ENCODE measurements at places on chromosomes 7 and 10.

DNA sequence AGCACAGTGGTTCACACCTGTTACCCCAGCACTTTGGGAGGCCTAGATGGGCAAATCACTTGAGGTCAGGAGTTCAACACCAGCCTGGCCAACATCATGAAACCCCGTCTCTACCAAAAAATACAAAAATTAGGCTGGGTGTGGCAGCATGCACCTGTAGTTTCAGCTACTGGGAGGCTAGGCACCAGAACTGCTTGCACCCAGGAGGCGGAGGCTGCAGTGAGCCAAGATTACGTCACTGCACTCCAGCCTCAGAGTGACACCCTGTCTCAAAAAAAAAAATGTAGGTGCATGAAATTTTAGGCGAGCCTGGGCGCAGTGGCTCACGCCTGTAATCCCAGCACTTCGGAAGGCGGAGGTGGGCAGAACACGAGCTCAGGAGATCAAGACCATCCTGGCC is 9.6 kb downstream of the BCL7B start:
- DNase-seq, result no peak

DNA sequence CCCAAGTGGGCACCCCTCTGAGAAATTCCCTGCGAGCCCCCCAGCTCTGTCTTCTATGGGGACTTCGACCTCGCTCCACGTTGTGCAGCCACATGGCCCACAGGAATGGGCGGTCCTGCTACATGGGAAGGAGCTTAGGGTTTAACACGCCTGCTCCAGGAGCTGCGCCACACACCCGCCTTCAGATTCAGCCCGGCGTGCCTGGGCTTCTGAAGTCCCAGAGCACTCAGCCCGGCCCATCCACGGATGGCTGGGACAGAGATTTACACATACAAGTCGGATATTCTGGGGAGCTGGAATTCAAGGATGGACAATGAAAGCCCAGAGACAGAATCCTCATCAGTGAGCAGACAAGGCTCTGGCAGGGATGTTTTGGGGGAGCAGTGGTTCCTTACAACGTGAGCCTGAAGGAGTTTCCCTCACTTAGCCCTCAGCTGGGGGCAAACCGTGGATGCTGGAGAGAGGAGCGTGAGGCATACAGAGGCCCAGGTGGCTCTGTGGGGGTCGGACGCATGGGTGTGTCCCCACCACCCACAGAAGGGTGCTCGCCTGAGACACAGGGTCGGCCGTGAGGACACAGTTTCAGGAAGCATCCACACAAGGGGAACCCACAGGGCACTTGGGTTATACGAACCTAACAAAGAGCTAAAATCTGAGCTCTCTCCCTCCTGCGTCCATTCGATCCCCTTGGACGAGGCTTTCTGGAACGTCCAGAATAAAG is 372.9 kb downstream of the DNAJB6 start:
- DNase-seq, result no peak

DNA sequence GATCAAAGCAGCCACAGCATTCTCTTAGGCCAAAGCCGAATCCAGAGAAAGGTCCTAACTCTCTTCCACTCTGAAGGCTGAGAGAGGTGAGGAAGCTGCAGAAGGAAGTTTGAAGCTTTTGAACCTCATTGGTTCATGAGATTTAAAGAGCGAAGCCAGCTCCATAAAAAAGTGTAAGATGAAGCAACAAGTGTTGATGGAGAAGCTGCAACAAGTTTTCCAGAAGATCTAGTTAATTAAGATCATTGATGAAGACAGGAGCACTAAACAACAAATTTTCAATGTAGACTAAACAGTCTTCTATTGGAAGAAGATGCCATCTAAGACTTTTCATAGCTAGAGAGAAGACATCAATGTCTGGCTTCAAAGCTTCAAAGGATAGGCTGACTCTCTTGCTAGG is 17.7 kb upstream of the GALNTL5 start:
- DNase-seq, result no peak

GRCh38 chr10:93514521-93514920 is 18.1 kb downstream of the CEP55 start:
- DNase-seq, result no peak

- DNase-seq, result no peak
Measured at GRCh38 chr10:87733081-87733480, 73.4 kb downstream of the PAPSS2 start.

- no peak for DNase-seq
Measured at GRCh38 chr10:55426138-55426537, 625.1 kb upstream of the PCDH15 start.

DNA sequence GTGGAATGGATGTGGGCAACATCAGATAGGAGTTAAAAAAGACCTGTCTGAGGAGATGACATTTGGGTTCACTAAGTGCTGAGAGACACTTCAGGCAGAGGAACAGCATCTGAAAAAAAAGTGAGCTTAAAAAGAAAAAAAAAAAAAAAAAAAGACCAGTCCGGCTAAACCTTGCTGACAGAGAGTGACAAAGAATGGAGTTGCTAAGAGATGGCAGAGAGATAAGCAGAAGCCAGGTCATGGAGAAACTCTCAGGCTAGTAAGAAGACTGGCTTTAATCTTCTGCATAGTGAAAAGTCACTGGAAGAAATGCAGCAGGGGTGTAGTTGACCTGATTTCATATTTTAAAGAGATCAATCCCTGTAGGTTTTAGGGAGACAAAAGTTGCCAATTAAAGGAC is 711.1 kb upstream of the SEMA3D start:
- DNase-seq, result no peak

GRCh38 chr7:32670110-32671025 is 175.1 kb downstream of the AVL9 start:
- no peak for DNase-seq

DNA sequence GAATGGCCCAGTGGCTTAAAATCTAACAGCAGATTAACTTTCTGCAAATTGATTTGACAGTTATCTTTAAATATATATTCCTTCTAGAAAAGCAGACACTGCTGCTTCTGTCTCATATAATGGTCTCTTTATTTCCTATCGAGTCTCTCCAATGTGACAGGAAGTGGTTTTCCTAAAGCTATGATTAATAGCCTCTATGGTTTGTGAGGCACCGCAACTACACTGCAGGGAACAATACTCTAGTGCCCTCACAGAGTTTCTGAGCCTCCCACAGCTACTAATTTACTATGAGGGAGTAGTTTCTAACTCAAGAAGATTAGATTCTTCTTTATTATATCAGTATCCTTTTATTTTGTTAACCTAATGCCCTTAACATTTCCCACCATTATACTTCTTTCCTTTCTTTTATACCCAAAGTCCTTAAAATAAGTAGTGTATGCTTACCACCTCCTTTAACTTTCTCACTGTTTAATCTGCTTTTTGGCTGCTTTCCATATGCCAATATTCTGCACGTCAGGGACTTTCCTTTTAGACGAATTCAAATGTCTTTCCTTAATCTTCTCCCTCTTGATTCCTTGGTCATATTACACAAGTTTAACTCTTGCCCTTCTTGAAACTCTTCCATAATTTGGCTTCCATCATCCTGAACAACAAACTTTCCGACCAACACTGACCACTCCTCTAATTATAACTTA is 23.8 kb upstream of the AHR start:
- DNase-seq, result no peak

DNA sequence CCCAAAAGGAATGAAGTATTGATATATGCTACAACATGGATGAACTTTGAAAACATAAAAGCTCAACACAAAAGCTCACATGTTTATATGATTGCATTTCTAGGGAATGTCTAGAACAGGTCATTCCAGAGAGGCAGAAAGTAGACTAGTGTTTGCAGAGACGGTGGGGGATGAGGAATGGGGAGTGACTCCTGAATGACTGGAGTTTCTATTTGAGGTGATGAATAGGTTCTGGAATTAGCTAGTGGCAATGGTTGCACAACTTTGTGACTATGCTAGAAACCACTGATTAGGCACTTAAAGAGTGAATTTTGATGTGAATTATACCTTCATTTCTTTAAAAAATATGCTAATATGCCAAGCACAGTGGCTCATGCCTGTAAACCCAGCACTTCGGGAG is 6.9 kb downstream of the KPNA7 start:
- DNase-seq, result no peak

DNA sequence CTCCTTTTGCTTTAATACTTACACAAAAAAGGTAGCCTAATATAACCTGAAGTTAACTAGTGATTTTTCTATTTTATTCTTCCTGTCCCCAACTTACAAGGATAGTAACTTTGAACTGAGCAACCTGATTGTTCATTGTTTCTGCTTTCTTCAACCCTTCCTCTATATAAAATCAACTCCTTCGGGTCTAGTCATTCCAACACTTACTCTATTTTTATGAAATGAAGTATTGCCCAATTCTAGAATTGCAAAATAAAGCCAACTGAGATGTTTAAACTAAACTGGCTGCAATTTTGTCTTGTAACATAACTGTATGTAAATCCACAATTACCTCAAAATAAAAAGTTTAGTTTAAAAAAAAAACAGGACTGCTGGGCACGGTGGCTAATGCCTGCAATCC is 20.3 kb upstream of the DNA2 start:
- DNase-seq, result no peak

DNA sequence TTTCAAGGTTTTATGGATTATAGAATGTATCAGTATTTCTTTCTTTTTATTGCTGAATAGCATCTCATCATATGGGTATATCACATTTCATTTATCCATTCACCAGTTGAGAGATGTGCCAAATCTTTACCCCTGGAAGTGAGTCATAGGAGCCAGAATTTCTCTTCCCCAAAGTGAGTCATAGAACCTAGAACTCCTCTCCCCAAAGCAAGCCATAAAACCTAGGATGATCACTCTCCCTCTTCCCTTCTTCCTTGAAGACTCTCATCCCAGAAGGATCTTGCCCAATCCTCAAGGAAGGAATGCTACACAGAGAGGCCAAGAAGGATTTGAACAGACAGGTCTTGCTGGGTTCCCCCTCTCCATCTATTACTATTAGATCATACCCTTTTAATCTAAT is 199.9 kb downstream of the EVX1 start:
- DNase-seq, result no peak

GRCh38 chr10:33799281-33799943 is 464.9 kb upstream of the NRP1 start:
- DNase-seq, result no peak

DNA sequence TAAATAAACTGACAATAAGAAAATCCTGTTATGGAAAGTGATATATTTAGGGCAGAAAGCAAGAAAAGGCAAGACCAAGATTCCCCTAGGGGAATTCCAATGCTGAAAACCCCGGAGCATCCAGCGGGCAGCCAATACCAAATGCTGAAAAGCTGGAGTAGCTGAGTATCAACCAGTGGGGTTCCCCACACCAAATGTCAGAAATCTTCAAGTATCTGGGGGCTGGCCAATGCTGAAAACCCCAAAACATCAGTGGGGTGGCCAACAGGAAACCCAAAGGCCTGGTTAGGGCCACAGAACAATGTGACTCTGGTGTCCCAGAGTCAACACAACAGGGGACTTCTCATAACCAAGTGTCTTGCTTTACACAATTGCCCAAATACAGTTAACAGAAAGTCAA is 271.8 kb upstream of the CACNA2D1 start:
- DNase-seq, result no peak

DNA sequence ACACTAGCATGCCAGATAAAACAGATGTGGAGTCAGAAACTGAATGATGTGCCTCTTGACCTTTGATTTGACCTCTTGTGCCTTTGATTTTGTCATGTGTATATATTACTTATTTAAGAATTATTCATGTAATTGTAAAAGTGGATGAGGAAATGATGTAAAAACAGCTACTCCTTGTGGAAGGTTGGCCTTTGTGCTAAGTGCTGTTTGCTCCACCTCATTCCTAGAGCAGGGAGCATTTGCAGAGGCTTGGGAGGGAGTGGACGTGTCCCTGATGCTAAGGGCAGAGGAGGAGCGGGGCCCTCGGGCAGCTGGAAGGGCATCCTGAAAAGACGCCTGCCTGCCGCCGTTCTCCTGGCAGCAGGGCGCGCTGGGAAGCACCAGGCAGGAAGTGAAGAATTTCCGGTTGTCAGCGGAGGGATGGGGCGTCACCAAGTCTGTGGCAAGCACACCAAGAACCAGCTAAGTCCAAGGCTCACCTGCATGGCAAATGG is 197.6 kb upstream of the ZNF32 start:
- DNase-seq, result no peak

DNA sequence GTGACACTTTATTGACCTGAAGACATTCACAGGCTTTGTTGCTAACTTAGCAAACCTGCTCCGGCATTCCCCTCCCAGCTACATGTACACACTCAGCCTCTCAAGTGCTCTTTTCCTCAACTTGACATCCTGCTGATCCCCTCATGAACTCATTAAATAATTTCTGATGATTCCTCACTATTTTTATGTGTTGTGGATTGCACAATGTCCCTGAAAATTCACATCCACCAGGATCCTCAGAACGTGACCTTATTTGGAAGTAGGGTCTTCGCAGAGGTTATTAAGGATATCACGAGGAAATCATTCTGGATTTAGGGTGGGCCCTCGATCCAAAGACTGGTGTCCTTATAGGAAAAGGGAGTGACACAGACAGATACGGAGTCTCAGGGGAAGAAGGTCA is 27.3 kb downstream of the FIGNL1 start:
- no peak for DNase-seq

DNA sequence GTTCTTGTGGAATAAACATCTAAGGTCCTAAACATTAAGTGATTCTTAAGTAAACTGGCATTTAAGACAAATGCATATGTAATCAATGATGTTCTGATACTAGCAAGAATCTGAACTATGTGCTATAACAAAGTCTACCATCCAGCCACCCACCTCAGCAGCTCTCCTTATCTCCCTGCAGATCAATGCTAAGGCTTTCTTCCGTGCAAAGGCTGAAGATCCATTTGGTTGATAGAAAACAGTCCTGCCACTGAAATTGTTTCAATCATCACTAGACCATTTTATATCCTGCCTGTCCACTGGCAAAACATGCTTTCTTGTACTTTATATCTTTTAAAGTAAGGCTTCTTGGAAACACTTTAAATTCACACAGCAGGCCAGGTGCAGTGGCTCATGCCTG is 6.3 kb upstream of the SMKR1 start:
- no peak for DNase-seq

DNA sequence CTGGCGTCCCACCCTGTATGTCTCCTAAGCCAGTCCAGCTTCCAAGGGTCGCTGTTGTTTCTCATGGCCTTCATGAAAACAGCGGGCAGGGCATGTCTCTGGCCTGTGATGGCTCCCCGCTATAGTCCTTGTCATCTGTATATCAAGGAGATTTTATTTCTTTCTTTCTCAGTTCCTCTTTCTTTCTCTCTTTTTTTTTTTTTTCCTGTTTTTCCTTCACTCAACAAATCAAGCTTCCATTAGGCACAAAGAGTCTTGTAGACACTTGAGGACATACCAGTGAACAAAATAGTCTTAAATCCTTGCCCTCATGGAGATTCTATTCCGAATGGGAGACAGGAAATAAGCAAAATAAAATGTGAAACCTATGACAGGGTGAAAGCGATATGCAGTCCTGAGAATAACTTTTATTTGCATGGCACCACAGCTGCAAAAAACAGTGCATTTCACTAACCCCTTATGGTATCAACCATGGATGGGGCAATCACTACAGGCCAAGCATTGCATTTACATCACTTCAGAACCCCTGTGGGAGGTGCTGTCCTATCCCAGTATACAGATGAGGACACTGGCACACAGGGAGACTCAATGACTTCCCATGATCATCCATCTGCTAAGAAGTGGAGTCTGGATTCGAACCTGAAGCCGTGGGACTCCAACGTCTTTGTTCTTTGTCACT is 50.7 kb downstream of the SYPL1 start:
- DNase-seq, result no peak

Measured in NCI-H187 treated with DMSO at 0.1 percent for 48 hours (cell line).